ENCODE measurements at places on chromosomes 3 and 15.

- no peak for DNase-seq
Observed at GRCh38 chr3:170467007-170467406, 48.3 kb downstream of the CLDN11 start.

- no peak for DNase-seq
Observed at GRCh38 chr3:52428151-52429005, 16.5 kb downstream of the SEMA3G start.

- no peak for DNase-seq
Observed at GRCh38 chr3:133925960-133926735, 30.5 kb upstream of the RAB6B start.

DNA sequence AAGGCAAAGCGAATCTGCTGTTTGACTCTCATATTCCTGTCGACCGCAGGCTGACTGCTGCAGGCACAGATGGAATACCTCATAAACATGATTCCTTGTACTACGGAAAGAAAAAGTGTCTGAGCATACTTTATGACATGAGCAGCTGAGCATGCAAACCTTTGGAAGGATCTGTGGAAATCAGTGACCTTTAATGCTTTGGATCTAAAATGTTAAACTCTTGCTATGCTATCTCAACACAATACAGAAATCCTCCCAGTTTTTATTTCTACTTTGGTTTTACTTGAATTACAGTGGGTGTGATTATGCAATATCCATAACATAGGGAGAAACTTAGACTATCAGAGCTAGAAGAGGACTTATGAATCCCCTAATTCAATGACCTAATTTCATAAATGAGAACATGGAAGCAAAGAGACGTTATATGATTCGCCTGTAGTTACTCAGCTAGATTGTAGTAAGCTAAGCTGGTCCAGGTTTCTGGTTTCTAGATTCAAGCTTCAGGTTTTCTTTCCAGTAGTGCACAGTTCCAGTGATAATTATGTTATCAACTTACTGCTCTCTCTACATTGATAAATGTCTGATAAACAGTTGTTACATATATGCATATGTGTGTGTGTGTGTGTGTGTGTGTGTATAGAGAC lies 127.6 kb upstream of the GBE1 start:
- DNase-seq, result no peak

- no peak for DNase-seq
Observed at GRCh38 chr3:124942613-124943012, 8.1 kb upstream of the MUC13 start.

Data from left ventricle myocardium superior (tissue), 1 donor.